ENCODE measurements at places on chromosomes 2 and 18.

- H3K4me3 ChIP-seq = no peak overlapping the region
- H3K4me1 ChIP-seq = no peaks in the 10 kb centered on the region
- DNase-seq = no peak
Observed at GRCh38 chr18:51739044-51739666, 541.7 kb upstream of the MEX3C start.

- H3K27me3 ChIP-seq = no peaks in the 10 kb centered on the region
- H3K27ac ChIP-seq = no peak overlapping the region
- DNase-seq = no peak
- no peak overlapping the region for H3K4me3 ChIP-seq
- H3K4me1 ChIP-seq = no peaks in the 10 kb centered on the region
- H3K36me3 ChIP-seq = peaks cover 4% of the 10 kb centered on the region
Observed at GRCh38 chr2:239114119-239114581, 266.3 kb downstream of the TWIST2 start.

- H3K36me3 ChIP-seq = no peaks in the 10 kb centered on the region
- H3K27ac ChIP-seq = no peak overlapping the region
- DNase-seq = no peak
- H3K4me1 ChIP-seq = peaks cover 12% of the 10 kb centered on the region
Observed at GRCh38 chr2:42959234-42960001, 167.0 kb upstream of the HAAO start.

- H3K27me3 ChIP-seq = peaks cover 87% of the 10 kb centered on the region
- no peak overlapping the region for H3K27ac ChIP-seq
- H3K36me3 ChIP-seq = no peaks in the 10 kb centered on the region
Observed at GRCh38 chr2:176139661-176140512, 10.4 kb downstream of the HOXD8 start.

- DNase-seq = no peak
- H3K36me3 ChIP-seq = no peaks in the 10 kb centered on the region
- no peak overlapping the region for H3K4me3 ChIP-seq
- H3K27me3 ChIP-seq = no peaks in the 10 kb centered on the region
- no peaks in the 10 kb centered on the region for H3K4me1 ChIP-seq
Observed at GRCh38 chr2:69090820-69091219, 77.8 kb downstream of the ANTXR1 start.

DNA sequence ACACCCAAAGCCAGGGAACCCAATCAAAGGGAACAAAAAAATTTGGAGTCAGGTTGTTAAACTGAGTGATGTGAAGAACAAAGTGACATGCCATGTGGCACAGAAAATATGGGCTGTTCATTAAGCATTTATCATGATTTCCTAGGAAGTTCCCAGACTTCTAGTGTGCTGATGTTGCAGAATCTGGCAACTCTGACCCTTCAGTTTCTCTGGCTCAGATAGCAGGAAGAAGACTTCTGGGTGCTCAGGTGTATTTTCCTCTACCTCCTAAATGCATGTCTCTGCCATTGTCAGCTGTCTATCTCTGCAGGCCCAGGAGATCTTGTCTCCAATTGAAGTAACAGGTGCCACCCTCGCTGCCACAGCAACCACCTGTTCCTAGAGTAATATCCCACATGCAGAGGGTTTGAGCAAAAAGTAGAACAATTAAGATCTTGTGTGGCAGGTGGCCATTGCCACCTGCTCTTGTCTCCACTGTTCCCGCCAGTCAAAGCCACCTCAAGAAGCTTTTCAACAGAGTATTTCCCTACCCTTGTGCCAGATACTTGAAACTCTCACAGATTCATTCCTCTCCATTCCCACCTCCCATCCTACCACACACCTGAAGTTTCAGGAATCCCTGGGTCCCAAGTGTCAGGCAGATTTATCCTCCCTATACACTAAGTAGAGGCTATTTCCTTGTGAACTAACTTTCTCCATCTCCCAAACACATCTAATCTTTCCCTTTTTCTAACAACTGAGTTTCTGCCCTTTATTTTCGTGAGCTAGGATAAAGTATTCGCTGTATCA, 533.7 kb upstream of the CHAC2 start:
- DNase-seq = no peak
- no peaks in the 10 kb centered on the region for H3K4me1 ChIP-seq
- H3K27me3 ChIP-seq = no peaks in the 10 kb centered on the region
- H3K27ac ChIP-seq = no peak overlapping the region
- H3K4me3 ChIP-seq = no peak overlapping the region

DNA sequence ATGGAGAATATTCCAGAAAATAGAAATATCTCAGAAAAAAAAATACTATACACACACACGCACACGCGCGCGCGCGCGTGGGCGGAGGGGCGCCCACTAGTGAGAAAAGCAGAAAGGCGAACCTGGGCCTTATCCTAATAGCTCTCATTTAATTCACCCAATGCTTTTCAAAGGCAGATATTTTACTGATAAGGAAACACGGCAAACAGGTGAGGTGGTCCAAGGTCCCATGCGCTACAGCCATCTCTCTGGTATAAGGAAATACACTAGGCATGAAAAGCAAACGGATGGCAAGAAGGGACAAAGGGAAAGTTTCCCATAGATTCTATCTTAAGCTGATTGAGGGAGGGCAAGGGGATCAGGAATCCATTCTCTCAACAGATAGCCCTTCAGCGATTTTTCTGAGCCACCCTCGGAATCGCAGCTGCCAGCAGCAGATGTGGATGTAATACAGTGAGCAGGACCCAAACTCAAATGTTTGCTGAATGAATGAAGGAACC, 136.7 kb downstream of the TMEM247 start:
- no peak for DNase-seq
- no peaks in the 10 kb centered on the region for H3K4me1 ChIP-seq
- no peak overlapping the region for H3K27ac ChIP-seq
- no peaks in the 10 kb centered on the region for H3K27me3 ChIP-seq

- H3K27me3 ChIP-seq = no peaks in the 10 kb centered on the region
- DNase-seq = no peak
- H3K27ac ChIP-seq = no peak overlapping the region
- peaks cover 32% of the 10 kb centered on the region for H3K36me3 ChIP-seq
Observed at GRCh38 chr2:27370816-27371620, 602 bp downstream of the SNX17 start.

DNA sequence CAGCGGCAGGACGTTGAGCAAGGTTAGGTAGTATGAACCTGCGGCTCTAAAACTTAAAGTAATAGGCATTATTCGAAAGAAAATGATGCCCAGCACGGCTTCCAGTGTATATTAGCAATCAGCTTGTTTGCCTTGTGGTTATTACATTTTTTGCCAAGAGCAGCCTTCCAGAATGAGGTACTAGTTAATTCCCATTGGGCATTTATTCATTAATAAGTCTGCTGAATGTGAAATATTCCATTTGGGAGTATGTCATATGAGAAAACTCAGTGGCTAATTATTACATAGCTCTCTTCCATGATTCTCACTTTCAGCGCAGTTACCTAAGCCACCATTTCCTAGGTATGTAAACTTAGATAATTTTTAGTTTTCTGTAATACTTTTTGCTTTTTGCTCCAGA, 12.9 kb downstream of the CRIM1 start:
- peaks cover 2% of the 10 kb centered on the region for H3K36me3 ChIP-seq
- no peaks in the 10 kb centered on the region for H3K27me3 ChIP-seq
- H3K4me1 ChIP-seq = peaks cover 20% of the 10 kb centered on the region
- H3K27ac ChIP-seq = no peak overlapping the region
- no peak overlapping the region for H3K4me3 ChIP-seq
- DNase-seq = no peak

- H3K27me3 ChIP-seq = no peaks in the 10 kb centered on the region
- no peak for DNase-seq
- no peak overlapping the region for H3K27ac ChIP-seq
- no peak overlapping the region for H3K4me3 ChIP-seq
Observed at GRCh38 chr2:46964835-46965560, 49.4 kb upstream of the MCFD2 start.

DNA sequence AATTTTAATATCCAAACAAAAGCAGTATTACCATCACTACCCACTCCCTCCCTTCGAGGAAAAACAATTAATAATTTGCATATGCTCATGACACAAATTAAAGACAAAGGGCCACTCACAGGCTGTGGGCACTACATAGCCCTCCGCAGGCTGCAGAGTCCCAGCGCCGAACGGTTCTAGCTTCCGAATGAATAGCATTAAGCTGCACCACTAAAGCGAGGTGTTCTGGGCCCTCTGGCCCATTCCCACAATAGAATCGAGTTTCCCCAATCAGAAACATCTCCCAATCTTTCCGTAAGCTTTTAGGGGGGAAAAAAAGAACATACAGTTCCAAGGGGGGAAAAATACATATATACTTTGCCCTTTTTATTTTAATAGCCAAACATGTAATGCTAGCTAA, 14.5 kb upstream of the SIX3 start:
- H3K4me3 ChIP-seq = no peak overlapping the region
- no peak for DNase-seq
- H3K27me3 ChIP-seq = peaks cover 63% of the 10 kb centered on the region
- peaks cover 2% of the 10 kb centered on the region for H3K4me1 ChIP-seq
- no peak overlapping the region for H3K27ac ChIP-seq

DNA sequence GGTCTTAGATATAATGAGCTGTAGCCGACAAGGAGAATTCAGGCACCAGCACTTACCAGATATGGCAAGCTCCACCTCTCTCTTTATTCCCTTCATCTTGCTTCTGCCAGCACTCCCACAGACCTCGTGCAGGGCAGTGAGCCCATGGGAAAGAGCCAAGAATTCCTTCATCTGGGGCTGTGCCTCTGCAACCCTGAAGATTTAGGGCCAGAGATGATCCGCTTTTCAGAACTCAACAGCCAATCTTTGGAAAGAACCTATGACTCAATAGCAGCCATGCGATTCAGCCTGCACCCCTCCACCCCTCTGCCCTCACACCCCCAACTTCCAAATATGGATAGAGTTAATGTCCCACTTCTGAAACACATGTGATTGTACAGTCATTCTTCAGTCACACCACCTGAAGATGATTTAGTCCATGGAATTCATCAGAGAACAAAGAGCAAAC, 533.7 kb upstream of the TNP1 start:
- no peaks in the 10 kb centered on the region for H3K36me3 ChIP-seq
- no peak for DNase-seq
- no peaks in the 10 kb centered on the region for H3K4me1 ChIP-seq
- no peak overlapping the region for H3K4me3 ChIP-seq
- no peaks in the 10 kb centered on the region for H3K27me3 ChIP-seq
- H3K27ac ChIP-seq = no peak overlapping the region

- no peak overlapping the region for H3K4me3 ChIP-seq
- peaks cover 26% of the 10 kb centered on the region for H3K36me3 ChIP-seq
- DNase-seq = no peak
- H3K27me3 ChIP-seq = no peaks in the 10 kb centered on the region
- H3K4me1 ChIP-seq = no peaks in the 10 kb centered on the region
- H3K27ac ChIP-seq = no peak overlapping the region
Observed at GRCh38 chr2:86082756-86083155, 22.9 kb downstream of the POLR1A start.

DNA sequence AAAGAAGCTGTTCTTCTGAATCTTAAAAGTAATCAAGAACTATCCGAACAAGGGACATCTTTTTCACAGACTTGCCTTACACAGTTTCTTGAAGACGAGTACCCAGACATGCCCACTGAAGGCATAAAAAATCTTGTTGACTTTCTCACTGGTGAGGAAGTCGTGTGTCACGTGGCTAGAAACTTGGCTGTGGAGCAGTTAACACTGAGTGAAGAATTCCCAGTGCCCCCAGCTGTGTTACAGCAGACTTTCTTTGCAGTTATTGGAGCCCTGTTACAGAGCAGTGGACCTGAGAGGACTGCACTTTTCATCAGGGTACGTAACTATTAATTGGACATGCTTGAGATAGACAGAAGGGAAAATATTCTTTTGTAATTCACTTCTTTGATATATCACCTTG, 2.4 kb downstream of the MRPL44 start:
- no peak overlapping the region for H3K27ac ChIP-seq
- peaks cover 6% of the 10 kb centered on the region for H3K36me3 ChIP-seq

DNA sequence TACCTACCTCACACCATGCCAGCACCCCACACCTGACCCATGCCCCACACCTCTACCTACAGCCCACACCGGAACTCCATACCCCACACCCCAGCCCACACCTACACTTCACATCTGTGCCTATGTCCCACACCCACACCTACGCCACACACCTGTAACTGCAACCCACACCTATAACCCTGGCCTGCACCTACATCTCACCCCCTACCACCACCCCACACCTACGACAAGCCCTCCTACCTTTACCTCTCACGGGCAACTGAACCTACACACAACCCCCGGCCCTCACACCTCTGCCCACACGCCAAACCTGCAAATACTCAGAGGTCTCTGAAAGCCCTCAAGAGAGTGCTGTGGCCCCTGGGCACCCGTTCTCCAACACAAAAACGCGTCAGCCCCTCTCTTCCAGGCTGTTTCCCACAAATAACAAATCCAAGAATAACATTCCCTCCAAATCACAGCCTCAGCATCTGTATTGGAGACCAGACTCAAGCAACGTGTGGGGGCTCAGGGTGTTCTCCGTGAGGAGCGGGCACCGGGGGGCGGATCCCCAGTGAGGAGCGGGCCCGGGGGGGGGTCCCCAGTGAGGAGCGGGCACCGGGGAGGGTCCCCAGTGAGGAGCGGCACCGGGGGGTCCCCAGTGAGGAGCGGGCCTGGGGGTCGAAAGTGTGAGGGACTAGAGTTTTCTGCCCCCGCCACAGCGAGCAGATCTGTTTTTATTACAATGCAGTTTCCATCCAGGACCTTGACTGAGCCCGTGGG, 33.4 kb downstream of the SLC66A2 start:
- DNase-seq = no peak
- 0 out of 2 replicates have a peak, but pooled peaks cover 2% of the 10 kb centered on the region for H3K4me1 ChIP-seq
- H3K4me3 ChIP-seq = no peak overlapping the region
- no peaks in the 10 kb centered on the region for H3K36me3 ChIP-seq
- H3K27ac ChIP-seq = no peak overlapping the region

- no peak overlapping the region for H3K4me3 ChIP-seq
- H3K36me3 ChIP-seq = no peaks in the 10 kb centered on the region
- H3K27me3 ChIP-seq = no peaks in the 10 kb centered on the region
Observed at GRCh38 chr18:31487246-31488015, 10.5 kb upstream of the DSG2 start.

DNA sequence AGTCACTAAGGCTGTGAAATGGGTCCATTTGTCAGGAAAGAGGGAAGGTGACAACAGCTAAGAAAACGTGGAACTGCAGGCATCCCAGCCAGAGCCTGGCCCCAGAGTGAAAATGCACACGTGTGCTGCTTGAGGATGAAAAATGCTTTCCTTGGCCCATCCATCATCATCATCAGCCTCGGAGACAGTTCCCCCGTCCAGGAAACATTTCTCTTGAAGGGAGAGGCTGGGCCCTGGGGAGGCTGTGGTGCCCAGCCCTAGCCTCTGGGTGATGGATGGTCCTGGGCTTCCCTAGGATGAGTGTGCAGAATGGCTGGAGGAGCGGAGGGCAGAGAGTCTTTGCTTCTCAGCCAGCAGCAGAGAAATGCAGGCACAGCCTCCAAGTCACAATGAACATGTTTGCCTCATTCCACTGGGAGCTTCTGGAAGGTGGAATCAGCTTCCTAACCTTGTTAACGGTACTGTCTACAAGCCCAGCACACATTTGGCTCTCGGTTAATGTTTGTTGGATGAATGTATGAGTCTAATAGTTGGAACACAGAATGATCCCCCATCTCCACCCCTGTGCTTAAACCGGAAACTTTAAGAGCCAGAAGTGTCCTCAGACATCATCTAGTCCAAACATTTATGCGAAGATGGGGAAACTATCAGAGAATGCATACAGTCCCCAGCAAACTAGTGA, 164.0 kb downstream of the RDH14 start:
- no peak for DNase-seq
- H3K27ac ChIP-seq = no peak overlapping the region
- H3K4me1 ChIP-seq = no peaks in the 10 kb centered on the region
- no peak overlapping the region for H3K4me3 ChIP-seq
- no peaks in the 10 kb centered on the region for H3K36me3 ChIP-seq
